ENCODE measurements at places on chromosomes 2 and 18.

DNA sequence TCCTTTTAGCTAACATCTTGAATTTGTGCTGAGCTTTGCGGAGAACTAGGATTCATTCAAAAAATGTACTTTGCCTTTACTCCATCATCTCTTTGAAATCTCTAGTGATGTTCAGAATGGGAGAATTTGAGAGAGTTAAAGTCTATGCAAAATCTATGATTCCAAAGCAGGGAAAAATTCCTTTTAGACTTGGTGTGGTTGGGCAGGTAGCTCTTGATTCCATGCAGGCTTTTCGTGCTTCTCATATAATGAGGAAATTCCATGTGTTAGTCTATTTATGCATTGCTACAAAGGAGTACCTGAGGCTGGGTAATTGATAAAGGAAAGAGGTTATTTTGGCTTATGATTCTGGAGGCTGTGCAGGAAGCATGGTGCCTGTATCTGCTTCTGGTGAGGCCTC, 258.9 kb upstream of the EPHA4 start:
- DNase-seq = no peak

DNA sequence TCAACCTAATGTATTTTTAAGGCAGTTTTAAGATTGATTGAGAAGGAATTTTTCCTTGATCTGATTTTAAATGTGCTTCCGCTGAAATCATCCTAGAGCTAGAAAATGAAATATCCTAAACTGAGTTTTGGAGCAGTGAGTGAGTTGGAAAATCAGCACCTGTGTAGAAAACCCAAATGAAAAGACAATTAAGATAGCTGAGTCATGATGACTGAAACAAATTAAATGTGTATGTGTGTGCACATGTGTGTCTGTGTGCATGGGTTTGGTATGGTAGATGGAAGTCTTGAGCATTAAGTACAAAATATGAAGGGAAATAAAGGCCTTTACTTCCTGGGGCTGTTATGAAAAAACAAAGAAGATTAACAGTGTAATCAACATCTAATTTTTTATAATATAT, 394.6 kb upstream of the MAP2 start:
- no peak for DNase-seq

DNA sequence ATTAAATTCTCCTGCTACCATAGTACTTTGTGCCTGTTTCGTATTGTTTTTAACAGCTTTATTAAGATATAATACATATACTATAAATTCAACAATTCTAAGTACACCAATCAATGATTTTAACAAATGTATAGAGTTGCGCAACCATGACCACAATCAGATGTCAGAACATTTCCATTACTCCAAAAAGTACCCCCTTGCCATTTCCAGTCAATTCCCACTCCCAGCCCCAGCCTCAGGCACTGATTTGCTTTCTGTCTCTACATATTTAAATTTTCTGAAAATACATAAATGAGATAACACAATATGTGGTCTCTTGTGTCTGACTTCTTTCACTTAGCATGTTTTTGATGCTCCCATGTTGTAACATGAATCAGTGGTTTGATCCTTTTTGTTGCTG, 193.9 kb downstream of the FIGN start:
- DNase-seq = no peak

DNA sequence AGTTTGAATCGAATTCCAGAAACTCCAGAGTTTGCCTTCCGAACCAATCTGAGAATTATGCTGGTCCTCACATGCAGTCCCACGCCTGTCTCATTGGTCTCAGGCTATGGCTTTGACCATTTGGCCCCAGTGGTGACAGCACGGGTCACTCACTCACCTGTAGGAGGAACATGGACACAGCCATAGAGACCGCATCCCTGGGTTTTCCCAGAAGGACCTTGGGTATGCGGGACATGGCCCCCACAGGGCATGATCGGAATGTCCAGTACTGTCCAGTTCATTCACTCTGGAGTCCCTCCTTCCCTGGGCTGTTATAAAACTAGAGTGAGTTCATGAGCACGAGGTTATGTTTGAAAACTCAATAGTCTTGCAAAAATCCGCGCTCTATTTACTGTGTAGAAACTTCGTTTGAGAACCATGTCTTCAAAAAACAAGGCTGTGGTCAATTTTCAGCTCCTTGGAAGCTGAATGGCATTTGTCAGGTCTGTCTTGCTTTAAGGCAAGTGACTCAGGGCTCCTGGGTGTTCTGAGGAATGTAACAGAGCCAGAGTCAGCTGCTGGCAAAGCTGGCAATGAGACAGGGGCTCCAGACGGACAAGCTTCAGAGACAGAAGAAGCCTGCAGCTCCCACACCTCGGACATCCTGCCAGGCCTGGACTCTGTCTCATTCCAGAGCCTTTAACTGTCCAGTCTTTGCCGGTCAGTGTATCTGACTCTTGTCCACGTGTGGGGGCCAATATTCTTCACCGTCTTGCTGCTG, 86.7 kb upstream of the TMEM18 start:
- DNase-seq = no peak

DNA sequence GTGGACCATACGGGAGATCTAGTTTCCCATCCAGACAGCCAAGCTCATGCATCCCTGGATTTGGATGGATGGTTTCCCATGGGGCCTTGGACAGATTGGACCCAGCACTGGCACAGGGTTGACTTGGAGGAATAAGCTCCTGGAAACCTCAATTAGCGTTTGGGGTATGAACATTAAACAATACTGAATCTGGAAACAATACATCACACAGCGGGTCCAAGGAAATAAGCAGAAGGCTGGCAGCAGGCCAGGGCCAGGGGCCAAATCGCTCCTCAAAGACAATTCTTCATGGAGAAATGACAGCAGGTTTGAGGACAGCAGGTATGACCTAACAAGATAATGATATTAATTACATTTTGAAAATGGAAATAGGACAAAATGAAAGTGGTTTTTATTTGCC, 540.6 kb downstream of the RIT2 start:
- no peak for DNase-seq

- no peak for DNase-seq
Observed at GRCh38 chr2:16303273-16303577, 362.4 kb downstream of the CYRIA start.

DNA sequence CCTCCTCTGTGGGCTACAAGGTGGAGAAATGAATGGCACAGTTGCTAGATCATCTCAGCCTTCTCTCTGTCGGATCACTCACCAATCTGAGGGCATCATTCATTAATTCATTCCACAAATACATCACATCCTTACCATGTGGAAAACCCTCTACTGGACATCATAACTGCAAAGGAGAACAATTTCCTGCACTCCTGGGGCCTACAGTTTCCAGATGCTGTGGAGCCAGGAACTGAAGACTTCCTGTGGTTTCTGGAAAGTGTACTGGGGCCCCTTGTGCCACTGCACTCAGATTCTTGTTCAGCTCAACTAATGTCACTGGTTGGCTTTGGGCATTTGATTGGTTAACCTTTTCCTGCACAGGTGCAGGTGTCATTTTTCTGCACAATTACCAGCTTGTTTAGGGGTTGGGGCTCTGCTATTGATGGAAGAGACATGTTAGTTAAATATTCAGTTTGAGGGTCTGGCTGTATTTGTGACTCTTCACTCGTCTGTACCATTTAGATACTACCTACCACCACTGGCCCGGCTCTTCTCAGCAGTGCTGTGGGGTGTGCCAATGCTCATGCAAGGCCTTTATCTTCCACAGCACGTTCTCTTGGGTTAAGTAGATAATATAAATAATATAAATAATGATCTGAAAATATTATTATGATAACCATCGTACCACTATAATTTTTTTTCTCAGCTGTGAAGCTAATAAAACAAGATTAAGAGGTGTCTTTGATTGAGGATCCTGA, 427.3 kb downstream of the TSN start:
- no peak for DNase-seq

DNA sequence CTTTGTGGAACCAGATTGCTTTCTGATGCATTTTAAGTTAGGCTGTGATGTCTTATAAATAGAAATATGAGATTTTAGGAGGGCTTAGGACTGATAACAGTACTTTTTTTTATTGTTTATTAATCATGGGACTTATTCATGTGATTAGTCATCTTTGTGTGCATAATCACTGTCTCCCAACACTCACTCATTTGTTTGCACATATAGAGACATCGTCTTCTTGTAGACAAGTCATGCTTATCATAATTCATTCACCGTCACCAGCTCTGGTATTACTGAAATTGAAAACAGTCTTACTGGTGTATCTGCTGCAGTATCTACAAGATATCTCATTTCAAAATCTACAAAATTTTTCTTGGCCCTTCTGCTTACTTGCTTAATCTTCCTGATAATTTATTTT, 45.8 kb downstream of the WDR7 start:
- DNase-seq = no peak

DNA sequence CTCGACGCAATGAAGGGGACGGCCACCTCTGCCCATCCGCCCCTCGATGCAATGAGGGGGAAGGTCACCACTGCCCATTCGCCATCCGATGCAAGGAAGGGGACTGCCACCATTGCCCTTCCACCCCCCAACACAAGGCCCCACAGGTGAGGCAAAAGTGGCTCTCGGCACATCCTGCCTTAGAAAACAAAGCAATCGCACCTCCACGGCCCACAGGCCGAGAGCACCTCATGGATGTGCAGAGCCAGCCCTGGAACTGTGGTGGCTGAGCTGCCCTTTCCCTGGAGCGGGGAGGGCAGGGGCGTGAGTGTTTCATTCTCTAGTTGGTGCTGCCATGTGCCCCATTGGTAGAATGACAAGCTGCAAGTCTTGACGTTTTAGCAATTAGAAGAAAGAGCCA, 320.6 kb upstream of the SALL3 start:
- no peak for DNase-seq

GRCh38 chr2:173051463-173052215, 24.0 kb upstream of the MAP3K20 start:
- no peak for DNase-seq

- DNase-seq = no peak
Observed at GRCh38 chr2:240894006-240894405, 1.9 kb downstream of the MAB21L4 start.

DNA sequence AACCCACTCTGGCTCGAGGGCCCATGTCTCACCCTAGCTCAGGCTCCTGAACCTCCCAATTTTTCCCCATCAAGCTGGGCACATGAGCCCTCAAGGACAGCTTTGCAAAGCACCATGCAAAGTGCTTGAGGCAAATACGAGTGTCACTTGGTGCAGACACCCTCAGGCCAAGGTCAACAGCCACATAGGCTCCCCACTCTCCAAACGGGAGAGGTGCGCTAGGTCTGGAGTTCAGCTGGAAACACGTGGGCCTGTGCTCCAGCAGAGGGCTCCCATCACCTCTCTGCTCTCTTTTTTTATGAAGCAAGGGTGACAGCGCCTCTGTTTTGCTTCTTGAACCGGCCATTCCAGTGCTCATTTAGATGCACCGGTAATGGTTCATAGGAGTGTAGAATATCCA, 11.9 kb upstream of the ARHGAP25 start:
- DNase-seq = no peak

GRCh38 chr2:173359231-173359630, 4.6 kb downstream of the CDCA7 start:
- no peak for DNase-seq

GRCh38 chr2:107817378-107817777, 9.3 kb upstream of the RGPD4 start:
- DNase-seq = no peak

DNA sequence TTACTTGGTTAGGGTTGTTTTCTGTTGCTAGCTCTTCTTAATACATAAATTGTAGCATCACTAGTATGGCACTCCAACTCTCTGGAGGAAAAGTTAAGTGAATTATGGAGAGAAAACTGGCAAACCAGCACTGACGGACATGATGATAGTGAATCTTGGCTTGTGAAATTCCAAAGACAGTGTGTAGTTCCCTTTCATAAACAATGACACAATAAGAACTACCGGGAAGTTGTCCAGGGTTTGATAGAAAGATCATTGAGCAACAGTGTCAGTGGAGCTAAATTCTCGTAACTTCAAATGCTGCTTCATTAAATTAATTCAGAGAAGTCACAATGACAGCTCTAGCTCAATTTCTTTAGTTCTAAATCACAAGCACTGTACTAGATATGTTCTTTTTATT, 66.5 kb downstream of the RIT2 start:
- DNase-seq = no peak

DNA sequence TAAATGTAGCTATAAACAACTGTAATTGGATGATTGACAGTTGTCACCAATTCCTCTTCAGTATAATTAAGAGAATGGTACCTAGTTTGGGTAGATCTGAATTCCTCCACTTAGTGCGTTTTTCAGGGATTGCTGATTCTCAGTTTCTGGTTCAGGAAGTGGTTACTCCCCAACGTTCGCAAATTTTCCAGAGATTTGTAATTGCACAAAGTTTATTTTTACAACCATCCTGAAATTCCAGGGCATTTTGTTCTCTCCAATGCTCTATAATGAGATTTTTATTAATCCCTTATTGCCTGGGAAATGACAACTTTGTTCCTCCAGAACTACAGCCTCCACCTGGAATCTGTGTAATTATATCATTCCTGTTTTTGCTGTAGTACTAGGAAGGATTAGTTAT, 710.6 kb upstream of the ZEB2 start:
- DNase-seq = no peak

DNA sequence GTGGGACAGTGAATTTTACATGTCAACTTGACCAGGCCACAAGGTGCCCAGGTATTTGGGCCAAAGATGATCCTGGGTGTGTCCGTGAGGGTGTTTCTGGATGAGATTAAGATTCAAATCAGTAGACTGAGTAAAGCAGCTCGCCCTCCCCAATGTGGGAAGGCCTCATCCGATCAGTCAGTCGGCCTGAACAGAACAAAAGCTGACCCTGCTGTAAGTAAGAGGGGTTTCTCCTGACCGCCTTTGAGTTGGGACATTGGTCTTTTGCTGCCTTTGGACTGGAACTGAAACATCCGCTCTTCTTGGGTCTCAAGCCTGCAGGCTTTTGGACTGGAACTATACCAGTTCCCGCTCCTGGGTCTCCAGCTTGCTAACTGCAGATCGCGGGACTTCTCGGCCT, 233.3 kb downstream of the KLHL29 start:
- DNase-seq = no peak

DNA sequence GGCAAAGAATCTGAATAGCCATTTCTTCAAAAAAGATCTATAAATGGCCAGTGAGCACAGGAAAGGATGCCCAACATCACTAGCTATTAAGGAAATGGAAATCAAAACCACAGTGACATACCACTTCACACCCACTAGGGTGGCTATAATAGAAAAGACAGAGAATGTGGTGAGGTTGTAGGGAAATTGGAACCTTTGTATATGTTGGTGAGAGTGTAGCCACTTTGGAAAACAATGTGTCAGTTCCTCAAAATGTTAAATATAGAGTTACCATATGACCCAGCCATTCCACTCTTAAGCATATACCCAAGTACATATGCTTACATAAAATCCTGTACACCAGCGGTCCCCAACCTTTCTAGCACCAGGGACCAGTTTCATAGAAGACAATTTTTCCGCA, 152.8 kb downstream of the SMAD2 start:
- DNase-seq = no peak

Data from NCI-H2107 (cell line).